ENCODE measurements at places on chromosomes 6 and 20. TPM values are rescaled to one million over a fixed set of nuclear protein-coding genes. Genes with fewer than 3 reads are reported as not detected.

DNA sequence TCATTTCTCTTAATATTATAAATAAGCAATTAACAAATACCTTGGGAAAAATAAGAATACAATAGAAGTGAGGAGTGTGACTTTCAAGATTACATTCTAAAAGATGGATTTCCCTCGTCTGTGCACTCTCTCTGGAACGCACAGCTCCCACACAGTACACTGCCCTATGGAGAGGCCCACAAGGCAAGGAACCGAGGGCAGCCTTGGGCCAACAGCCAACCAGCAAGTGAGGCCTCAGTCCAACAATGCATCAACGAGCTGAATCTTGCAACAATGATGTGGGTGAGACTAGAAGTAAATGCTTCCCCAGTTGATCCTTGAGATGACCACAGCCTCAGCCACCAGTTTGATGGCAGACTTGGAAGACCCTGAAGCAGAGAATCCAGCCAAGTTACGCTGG lies 34.5 kb upstream of the AVP start:
- no peak for DNase-seq

DNA sequence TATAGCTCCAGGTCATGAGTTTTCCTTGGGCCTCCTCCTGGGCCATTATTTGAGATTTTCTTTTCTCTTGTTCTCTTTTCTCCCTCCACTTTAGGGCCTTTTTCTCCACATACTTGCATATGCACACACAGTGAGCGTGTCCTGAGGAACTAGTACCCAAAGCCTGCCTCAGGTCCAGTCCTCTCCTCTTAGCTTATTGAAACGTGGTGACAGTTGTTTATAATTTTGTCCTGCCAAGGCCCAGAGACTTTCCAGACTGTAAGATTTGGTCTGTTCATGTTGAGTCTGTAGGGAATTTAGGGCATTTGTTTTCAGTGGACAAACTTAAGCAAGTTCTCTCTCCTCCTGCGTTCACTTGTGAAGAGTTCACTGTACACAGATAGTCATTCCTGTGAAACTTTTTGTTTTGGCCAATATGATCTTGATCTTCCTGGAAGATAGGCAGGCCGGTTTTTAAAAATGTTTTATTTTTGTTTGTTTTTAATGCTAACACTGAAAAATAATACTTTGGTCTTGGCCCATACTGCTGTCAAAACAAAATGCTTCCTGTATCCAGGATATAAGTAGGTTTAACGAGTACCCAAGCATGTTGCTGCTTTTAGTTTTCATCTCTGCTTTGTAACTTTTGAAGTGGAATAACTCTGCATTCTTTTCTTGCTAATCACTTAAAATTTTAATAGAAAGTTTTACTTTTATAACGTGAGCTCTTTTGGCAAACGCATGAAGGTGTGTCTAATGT lies 20.7 kb downstream of the LRRC1 start:
- DNase-seq = no peak

Gene HUS1B
- total RNA-seq = not detected

Gene VPS52
- 50.1 TPM for total RNA-seq

DNA sequence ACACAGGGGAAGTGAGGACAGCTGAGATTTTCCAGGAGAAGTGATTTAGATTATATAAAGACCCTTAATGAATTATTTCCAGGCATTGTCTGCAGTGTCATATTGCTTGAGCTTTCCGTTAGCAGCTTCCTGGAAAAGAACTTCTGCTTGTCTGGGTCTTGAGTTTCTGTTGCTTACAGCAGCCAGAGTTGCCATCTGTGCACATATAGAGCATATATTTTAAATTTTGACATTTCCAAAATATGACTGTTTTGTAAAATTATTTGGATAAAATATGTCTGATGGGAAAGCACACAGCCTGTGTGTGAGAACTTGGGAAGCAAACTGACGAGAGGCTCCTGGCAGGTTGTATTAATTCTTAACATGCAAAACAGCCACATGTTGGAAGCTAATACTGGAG lies 21.0 kb upstream of the NKX2-2 start:
- no peak for DNase-seq

Measured in ascending aorta (tissue), 2 donors.